ENCODE measurements at places on chromosomes 4 and X.

DNA sequence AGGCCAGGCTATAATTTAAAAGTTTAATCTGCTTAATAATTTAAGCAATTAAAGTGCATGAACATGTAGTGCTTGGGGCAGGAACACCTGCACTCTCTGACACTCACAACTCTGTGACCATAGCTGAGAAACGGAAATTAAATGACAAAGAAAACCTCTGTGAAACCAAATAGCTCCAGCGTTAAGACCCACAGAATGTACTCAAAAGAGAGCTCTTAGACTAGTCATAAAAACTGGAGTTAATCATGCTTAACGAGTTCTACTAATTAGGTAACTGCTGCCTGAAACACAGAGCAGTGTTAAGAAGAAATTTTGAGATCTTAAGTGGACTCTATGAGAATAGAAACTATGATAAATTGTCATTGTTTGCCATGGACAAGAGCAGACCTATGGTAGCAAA, 174.4 kb upstream of the SPIN4 start:
- no peak for DNase-seq

- no peak for DNase-seq
Measured at GRCh38 chr4:53315300-53315699, 50.6 kb downstream of the SCFD2 start.

DNA sequence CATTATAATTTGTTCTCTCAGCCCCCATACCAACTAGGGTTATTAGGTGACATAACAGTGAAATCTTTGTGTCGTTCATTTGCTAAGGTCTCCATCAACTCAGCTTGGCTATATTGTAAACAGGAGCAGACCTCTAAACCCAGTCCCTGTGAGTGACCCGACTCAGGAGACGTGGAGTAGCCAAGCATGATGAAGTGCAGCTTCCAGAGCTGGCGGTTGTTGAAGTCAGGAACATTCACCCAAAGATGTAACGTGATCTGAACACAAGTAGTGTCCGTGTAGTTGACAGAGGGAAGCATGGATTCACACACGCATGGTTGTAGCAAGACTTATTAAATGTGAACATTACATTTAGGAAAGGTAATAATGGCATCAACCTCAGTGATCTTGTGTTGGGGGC, 102.3 kb downstream of the FAM193A start:
- no peak for DNase-seq

GRCh38 chrX:75957107-75957610, 172.1 kb upstream of the MAGEE2 start:
- no peak for DNase-seq

DNA sequence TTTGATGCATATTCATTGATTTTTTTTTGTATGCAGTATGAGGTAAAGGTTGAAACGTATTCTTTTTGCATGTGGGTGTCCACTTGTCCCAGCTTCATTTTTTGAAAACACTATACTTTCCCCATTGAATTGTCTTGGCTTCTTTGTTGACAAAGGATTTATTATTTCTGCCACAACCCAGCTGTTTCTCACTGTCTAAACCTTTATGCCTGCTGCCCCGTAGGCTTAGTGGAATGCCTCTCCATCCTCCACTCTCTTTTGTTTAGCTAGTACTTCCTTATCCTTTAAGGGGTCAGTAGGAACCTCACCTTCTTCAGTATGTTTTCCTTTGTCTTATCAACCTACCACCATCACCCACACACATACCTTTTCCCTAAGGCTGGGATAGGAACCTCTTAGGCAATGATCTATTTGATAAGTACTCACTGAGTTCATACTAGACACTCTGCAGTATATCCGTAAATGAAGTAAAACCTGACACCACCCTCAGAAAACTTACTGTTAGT, 8.5 kb downstream of the FMR1 start:
- no peak for DNase-seq

- DNase-seq: no peak
Measured at GRCh38 chr4:9703391-9703790, 78.0 kb upstream of the DRD5 start.

DNA sequence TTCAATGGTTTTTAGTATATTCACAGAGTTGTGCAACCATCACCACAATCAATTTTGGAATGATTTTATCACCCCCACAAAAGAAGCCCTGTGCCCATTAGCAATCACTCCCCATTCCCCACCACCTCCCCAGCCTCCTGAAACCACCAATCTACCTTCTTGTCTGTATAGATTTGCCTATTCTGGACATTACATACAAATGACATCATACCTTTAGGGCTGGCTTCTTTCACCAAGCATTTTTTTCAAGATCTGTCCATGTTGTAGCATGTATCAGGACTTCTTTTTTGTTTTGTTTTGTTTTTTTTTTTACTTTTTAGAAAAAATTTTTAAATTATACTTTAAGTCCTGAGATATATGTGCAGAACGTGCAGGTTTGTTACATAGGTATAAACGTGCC, 108.1 kb downstream of the RTL9 start:
- no peak for DNase-seq

GRCh38 chrX:143081231-143081630, 55.5 kb downstream of the SPANXN4 start:
- DNase-seq: no peak

DNA sequence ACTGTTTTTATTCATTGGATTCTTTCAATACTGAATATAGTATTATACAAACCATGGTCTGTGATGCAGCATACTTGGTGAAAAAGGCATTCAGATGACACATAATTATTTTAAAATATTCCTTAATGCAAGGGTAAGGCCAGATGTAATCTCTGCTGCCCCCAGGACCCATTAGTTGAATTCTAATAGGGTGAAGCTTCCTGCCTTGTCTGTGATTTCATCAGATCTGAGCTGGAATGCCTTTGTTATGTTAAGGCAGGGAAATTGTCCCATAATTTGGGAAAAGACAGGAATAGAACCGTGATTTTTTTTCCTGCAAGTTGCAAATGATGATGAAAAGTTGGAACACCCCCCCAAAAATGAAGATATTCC, 26.1 kb downstream of the ZRSR2 start:
- no peak for DNase-seq

DNA sequence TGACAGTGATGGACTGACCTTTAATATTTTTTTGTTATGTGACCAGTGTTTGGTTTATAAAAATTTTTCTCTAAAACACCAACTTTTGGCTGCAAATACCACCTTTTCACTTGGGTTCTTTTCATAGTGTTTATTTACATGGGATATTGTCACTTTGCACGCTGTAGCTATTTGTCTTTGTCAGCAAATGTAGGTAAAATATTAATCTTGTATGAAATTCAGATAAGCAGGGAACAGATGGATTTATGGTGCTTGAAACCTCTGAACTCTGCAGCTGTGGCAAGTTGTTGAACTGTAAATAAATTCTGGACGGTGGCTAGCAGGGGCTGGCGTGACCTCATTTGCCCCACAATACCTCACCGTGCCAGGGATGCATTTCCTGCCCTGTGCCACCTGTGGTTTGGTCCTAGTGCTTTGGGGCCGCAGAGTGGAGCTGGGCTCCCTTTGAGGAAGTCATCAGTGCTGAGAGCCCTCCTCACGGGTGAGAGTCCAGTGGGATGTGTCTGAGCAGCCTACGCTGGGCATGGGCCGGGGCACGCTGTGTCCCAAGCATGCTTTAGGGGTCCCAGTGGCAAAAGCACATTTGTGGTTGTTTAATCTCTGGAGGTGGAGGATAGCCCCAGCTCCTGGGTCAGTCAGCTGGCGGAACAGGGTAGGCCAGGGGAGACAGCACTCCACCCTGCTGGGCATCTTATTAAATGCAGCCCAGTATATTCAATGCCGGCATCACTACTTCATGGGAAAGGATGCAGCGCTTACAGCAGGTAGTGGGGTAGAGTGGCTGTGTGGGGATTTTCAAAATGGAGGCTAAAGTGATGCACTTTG, 108.6 kb downstream of the TBL1X start:
- DNase-seq: no peak
